Activated CD4-positive, CD25-positive, alpha-beta regulatory T cell treated with anti-CD3 and anti-CD28 coated beads, Interleukin-2, amount 50 U/mL, for 16 hours (primary cell): ENCODE measurements at places on chromosomes 6 and 20.
A peak's percentile ranks its signal among the peaks of the same experiment; 100 is the strongest.

DNA sequence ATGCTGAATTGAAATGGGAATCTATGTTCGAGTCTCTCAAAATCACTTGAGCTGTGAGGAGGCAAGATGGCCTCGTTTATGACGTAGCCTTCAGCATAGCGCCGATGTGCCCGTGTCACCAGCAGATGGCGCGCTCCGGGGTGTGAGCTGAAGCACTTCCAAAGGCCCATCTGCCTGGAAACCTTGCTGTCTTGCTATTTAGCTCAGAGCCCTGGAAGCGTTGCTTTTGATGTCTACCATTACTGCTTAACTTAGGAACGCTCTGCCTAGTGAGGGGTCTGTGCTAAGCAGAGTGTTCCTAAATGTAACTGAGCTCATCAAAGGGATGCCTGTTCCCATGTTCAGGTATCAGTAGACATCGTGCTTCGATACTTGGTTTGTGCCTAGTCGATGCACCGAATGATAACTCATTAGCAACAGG is 67.7 kb downstream of the SYCP2L start:
- peak; percentile 10 for DNase-seq

GRCh38 chr6:74573613-74574012 is 632.2 kb downstream of the COL12A1 start:
- DNase-seq, result no peak

- no peak for DNase-seq
Observed at GRCh38 chr6:41717392-41717736, 18.0 kb downstream of the TFEB start.

DNA sequence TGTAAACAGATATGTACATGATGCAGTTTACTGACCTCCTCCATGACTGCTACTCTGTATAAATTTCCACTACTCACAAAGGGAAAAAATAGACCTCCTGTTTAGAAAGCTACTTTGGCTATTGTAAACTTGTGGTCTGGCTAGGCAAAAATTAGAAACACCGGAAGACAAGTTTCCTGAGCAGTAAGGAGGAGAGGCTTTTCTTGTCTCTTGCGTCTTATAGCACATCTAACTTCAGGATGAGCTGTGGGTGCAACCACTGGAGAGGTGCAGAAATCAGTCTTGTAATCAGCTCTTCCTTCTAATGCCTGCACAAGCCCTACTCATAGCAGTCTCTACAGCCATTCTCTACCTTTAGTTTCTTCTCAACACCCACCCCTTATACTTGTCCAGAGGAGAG is 296.5 kb upstream of the SLC35B3 start:
- DNase-seq, result no peak

DNA sequence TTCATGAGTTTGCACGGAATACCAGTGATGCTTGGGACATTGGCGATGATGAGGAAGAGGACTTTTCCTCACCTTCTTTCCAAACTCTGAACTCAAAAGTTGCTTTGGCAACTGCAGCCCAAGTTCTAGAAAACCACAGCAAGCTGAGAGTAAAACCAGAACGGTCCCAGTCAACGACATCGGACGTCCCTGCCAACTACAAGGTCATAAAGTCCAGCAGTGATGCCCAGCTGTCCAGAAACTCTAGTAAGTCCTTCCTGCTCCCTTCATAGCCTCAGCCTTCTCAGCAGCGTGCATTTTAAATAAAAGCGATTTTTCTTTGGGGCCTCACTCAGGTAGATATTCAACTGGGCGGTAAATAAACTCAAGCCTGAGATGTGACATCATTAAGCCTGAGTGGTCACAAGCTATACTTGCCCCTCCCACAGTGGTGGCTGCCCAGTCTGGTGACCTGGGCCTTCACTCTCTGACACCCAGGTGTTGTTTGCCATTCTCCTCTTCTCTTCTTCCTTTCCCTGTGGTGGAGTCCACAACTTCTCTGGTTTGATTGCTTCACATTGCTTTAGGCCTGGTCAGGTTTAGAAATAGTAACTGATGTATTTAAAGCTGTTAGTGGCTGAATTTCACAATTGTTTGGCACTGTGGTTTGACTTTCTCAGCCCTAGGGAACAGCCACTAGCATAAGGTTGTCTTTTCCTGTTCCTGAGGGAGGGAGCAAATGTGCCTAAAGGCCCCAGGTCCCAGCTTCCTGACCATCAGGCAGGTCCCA is 21.6 kb upstream of the TMEM217 start:
- no peak for DNase-seq

DNA sequence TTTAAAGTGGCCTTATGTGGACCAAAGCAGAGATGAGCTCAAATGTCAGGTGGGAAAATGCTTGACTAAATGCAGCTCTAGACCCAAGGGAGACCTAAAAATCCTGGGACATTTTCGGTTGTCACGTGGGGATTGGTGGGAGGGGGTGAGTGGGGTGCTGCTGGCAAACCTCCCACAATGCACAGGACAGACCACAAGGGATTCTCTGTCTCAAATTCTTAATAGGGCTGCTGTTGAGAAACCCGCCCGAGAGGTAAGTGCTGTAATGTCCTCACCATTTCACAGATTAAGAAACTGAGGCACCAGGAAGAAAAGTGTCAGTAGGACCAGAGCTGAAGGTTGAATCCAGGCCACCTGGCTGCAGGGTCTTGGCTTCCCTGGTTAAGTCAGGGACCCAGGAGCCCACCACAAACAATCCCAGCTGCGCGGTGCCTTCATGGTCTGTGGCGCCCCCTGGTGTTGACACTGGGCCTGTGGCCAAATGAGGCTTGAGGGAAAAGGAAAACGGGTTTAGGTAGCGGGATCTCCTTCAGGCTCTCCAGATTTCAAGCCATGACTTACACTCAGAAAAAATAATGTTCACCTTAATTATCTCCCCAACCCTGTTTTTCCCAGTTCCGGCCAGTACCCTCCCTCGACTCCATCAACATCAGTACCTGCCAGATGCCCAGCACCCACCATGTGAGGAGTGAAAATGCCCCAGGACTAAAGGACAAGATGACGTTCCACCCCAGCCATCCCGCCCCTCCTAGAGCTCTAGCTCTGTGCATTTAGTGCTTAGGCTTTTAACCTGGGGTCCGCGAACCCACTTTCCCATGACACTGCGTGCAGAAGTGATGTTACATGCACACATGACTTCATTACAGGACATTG is 7.2 kb downstream of the HLA-G start:
- peak; percentile 26 for DNase-seq

DNA sequence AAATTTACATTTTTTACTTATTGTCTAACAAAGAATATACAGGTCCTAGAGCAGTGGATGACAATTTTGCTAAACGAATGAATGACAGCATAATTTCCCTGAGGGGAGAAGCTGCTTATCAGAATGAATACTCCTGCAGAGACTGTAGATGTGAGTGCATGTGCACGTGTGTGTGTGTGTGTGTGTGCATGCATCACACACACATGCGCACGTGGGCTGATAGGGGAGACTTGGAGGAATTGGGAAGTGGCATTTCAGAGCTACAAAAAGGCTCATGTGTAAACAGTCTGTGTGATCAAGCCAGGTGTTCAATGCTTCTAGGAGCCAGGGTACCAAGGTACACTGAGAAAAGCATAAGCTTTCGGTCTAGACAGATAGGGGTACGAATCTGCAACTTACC is 93.5 kb upstream of the SASH1 start:
- DNase-seq, result no peak

DNA sequence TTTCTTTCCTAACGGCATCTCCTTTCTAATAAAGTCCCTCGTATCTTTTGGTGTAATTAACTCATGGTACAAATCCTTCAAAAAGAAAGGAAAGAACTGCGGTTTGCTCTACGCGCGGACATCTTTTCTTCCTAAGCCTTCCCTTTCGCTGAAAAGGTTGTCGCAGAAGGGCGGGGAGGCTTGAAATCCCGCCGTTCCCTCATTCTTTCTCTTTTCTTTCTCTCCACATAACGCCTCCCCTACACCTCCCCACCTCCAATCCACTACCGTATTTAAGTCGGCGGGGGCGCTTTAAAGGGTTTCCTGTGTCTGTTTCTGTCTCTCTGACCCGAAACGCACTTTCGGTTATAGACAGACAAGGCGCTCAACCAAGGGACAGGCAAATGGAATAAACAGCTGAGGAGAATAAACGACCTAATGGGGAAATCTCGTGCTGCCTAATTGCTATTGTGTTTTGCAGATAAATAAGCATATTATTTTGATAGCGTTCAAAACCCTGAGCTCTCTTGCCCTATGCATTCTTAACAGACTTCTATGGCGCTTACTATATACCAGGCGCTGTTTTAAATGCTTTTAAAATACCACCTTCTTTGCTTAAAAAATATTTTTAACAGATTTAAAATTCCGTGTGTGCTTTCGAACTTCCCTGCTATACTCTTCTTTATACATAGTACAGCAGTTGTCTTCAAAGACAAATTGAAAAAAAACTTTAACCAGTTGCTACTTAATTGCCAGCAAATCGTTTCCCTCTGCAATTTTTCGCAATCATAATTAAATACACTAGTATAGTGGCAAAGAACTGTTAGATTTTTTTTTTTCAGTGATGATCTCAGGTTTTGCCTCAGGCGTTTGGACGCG is 2.5 kb upstream of the HEY2 start:
- DNase-seq, result no peak

DNA sequence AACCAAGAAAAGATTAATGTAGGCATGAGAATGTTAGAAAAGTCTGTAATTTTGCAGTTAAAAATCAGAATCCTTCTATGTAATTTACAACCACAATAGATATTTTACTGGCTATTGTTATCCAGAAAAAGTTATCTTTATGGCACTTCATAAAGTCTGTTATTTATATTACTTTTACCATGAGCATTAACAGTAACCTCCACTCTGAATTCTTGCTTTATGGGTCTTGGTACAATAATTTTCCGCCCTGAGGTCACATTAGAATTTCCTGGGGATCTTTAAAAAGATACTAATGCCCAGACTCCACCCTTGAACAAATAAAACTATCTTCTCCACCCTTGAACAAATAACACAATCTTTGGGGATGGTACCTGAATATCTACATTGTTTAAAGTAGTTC is 9.6 kb downstream of the RSPO3 start:
- no peak for DNase-seq

- DNase-seq, result no peak
Observed at GRCh38 chr6:50836231-50836630, 17.6 kb downstream of the TFAP2B start.

DNA sequence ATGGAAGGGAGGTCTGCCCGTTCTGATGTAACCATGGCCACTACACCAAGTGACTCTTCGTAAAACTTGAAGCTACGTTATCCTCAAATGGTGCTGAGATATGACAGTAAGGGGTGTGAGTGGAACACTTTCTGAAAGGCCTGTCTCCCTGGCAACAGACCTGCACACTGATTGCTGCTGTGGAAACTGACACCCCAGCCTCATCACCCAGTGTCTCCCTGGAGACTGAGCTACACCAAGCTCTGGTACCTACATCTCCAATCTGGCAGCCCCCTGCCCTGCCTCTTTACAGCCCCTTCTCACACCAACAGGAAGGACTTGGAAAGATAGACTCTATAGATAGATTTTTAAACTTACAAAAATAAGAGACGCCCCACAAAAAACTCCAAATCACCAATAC is 13.2 kb downstream of the PI16 start:
- no peak for DNase-seq

DNA sequence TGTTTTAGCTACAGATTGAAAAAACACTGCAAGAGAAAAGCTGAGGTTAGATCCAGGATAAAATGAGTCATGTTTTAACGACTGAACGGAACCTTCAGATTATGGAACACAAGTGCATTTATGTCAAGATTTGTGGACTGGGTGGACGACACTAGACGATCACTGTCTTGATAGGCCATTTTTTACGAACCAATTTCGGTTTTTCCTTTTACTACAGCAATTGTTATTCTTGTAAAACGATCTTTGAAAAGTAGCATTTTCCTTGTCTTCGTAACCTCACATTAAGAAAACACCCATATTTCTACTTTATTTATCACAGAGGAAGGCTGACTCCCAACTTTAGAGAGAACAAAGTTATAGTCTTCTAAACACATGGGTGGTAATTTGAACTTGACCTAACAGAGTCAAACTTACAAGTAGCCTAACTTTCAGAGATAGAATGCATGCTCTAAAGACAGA is 294.2 kb upstream of the TCF21 start:
- no peak for DNase-seq

GRCh38 chr6:145506136-145506535 is 229.2 kb downstream of the EPM2A start:
- DNase-seq, result no peak

DNA sequence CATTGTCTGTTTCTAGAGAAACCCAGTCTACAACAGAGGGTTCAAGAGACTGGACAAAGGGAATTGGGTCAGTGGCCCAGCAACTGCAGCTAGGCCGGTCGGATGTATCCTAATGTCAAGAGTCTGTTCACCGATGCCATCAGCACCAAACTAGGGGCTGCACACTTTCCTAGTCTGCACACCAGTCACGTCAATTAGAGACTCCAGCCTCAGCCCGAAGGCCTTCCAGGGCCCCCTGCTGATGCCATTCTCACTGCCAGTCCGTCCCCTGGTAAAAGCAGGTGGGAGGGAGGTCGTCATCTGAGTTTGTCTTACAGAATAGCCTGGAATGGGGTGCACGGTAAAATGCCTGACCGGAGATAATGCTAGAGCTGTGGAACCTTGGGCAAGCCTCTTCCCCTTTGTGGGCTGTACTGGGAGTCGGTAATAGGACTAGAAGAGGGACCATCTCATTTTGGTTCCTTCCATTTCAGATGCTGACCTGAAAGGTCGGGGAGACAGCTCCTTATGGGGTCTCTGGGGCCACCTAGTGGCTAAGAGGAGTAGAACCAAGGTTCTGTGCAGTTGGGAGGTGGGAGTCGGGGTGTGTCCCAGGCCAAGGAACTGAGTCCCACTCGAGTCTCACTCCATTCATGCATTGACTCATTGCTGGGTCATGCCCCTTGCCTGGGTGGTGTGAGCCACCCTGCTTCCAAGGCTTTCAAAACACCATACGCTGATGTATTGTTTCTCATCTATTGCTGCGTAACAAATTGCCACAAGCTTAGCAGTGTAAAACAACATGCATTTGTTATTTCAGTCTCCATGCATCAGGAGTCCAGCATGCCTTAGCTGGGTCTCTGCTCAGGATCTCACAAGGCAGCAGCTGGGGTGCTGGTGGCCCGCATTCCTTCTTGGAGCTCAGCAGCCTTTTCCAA is 5.1 kb downstream of the SOX12 start:
- DNase-seq, result peak; percentile 30

- no peak for DNase-seq
Observed at GRCh38 chr6:150027806-150028565, 2.7 kb upstream of the RAET1L start.

- DNase-seq, result no peak
Observed at GRCh38 chr6:127950566-127951145, 49.8 kb upstream of the THEMIS start.

- no peak for DNase-seq
Observed at GRCh38 chr20:18907353-18907752, 93.8 kb downstream of the SCP2D1 start.

DNA sequence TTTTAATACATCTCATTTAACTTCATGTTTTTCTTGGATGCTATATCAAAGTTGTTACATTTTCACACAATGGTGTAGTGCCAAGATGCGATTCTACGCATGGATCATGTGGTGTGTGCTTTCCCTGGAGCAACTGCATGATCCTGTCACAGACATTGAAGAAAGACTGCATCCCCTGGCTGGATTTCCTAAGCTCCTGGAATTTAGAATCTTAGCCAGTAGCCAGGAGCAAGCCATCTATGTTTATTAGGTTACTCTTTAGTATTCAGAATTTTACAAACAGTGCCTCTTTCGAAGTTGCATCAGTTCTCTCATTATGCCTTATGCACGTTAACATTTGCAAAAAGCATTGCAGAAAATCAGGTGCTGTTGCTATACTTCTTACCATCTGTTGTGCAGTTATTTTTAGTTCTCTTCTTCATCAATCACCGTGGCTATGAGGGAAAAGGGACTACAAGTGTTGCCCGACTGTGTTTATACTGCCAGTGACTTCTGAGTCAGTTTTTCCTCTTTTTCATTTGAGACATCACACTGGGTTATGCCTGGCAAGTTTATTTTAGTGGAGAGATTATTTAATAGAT is 584.2 kb downstream of the BCKDHB start:
- no peak for DNase-seq
